ENCODE measurements at places on chromosomes 16 and 17.

DNA sequence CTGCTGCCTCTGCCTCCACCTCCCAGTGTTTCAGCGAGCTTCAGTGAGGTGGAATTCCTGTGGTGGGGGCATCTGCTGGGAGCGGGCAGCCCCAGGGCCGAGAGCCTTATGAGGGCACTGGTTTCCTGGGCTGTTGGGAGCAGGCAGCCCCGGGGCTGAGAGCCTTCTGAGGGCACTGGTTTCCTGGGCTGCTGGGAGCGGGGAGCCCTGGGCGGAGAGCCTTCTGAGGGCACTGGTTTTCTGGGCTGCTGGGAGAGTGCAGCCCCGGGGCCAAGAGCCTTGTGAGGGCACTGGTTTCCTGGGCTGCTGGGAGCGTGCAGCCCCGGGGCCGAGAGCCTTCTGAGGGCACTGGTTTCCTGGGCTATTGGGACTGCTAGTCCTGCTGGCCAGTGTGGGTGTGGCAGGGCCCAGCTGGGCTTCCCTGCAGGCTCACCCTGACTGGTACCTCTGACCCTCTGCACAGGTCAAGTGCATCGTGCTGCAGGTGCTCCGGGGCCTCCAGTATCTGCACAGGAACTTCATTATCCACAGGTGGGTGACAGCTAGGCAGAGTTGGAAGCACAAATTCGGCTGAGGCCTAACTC is 5.6 kb downstream of the CDK10 start:
- DNase-seq, result no peak

DNA sequence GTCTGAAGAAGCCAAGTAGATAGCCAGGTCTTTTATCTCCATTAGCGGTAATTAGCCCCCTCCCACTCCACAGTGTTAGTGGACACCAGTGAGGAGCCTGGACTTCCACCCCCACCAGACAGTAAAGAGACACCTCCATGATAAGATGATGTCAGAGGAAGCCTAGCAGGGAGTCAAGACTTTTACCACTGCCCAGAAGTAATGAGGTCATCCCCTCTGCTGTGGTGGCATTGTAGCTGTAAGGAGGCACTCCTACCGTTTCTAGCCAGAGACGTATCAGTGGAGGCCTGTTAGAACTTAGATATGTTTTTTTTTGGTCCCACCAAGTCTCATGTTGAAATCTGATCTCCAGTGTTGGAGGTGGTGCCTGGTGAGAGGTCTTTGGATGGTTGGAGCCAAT is 38.1 kb downstream of the PIK3R5 start:
- DNase-seq, result no peak

DNA sequence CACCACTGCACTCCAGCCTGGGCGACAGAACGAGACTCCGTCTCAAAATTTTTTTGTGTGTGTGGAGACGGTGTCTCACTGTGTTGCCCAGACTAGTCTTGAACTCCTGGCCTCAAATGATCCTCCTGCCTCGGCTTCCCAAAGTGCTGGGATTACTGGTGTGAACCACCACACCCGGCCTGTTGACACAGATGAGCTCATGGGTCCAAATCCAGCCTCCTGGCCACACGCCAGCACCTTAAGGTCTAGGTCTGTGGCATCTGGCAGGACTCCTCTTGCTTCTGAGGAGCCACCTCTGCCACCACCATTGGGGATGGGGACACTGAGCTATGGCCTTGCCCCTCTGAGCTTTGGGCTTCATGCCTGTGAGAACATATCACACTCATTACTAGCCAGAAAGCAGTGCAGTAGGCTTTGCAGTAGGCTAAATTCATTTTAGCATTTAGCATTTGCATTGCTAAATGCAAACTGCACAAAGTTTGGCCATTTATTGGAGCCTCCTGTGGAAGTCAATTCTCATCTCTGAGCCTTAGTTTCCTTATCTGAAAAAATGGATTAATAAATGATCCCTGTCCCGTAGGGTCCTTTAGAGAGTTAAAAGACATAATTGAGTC is 5.5 kb upstream of the CDIPT start:
- no peak for DNase-seq

GRCh38 chr17:67490471-67490870 is 113.4 kb downstream of the PITPNC1 start:
- DNase-seq, result no peak

DNA sequence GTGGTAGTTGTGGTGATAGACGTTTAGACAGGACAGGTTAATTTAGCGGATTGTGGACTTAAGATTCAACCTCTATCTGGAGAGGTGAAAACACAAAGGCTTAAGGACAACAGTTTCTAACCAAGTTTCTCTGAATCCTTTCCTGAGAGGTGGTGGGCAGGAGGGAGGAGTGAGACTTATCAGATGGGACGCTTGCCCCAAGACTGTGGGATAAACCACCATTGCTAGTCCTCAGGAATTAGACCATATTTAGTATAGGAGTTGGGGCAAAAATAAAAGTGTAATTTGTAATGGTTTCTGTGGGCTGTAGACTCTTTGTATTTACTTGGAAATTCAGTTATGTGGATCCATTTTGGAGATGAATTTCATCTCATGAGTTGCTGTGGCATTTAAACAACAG is 6.6 kb downstream of the PDP2 start:
- DNase-seq, result no peak

DNA sequence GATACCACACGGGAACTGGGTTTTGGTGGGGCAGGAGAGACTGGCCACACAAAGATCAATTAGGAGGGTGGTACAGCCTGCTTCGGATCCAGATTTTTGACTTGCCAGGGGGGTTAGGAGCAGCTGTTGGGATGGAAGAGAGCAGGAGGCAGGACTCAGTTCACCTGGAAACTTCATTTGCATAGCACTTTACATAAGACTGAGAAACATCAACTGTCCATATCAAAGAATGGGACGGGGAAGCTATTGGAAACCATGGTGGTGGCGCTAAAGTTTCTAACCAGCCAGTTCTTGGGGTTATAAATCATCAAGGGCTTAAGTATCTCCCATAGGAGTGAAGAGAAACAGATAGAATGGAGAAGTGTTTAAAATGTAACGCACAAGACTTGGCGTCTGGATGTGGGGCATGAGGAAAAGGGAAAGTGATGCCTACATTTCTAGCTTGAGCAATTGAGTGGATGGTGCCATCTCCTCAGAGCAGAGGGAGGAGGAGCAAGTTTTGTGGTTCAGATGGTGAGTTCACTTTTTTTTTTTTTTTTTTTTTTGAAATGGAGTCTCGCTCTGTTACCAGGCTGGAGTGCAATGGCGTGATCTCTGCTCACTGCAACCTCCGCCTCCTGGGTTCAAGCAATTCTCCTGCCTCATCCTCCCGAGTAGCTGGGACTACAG is 6.4 kb upstream of the SRCAP start:
- no peak for DNase-seq

DNA sequence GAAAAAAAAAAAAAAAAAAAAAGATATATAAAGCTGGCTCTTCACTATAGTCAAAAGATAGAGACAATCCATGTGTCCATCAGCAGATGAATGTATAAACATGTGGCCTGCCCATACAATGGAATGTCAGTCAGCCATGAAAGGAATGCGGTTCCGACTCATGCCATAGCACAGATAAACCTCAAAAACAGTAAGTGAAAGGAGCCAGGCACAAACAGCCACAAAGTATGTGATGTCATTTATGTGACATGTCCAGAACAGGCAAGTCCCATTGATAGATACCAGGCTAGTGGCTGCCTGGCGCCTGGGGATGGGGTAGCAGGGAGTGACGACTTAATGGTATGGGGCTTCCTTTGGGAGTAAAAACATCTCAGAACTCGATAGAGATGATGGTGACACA is 155.7 kb downstream of the CMIP start:
- no peak for DNase-seq

GRCh38 chr17:64472564-64472963 is 23.6 kb downstream of the MILR1 start:
- DNase-seq, result no peak

DNA sequence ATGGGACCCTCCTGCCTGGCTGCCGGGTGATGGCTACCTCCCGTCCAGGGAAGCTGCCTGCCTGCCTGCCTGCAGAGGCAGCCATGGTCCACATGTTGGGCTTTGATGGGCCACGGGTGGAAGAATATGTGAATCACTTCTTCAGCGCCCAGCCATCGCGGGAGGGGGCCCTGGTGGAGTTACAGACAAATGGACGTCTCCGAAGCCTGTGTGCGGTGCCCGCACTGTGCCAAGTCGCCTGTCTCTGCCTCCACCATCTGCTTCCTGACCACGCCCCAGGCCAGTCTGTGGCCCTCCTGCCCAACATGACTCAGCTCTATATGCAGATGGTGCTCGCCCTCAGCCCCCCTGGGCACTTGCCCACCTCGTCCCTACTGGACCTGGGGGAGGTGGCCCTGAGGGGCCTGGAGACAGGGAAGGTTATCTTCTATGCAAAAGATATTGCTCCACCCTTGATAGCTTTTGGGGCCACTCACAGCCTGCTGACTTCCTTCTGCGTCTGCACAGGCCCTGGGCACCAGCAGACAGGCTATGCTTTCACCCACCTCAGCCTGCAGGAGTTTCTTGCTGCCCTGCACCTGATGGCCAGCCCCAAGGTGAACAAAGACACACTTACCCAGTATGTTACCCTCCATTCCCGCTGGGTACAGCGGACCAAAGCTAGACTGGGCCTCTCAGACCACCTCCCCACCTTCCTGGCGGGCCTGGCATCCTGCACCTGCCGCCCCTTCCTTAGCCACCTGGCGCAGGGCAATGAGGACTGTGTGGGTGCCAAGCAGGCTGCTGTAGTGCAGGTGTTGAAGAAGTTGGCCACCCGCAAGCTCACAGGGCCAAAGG is 36.8 kb downstream of the NLRC5 start:
- DNase-seq, result no peak

- DNase-seq, result no peak
These were observed 26.2 kb upstream of the RCVRN start for GRCh38 chr17:9931144-9931741.

GRCh38 chr17:39166437-39167335 is 725 bp upstream of the ARL5C start:
- DNase-seq, result no peak

DNA sequence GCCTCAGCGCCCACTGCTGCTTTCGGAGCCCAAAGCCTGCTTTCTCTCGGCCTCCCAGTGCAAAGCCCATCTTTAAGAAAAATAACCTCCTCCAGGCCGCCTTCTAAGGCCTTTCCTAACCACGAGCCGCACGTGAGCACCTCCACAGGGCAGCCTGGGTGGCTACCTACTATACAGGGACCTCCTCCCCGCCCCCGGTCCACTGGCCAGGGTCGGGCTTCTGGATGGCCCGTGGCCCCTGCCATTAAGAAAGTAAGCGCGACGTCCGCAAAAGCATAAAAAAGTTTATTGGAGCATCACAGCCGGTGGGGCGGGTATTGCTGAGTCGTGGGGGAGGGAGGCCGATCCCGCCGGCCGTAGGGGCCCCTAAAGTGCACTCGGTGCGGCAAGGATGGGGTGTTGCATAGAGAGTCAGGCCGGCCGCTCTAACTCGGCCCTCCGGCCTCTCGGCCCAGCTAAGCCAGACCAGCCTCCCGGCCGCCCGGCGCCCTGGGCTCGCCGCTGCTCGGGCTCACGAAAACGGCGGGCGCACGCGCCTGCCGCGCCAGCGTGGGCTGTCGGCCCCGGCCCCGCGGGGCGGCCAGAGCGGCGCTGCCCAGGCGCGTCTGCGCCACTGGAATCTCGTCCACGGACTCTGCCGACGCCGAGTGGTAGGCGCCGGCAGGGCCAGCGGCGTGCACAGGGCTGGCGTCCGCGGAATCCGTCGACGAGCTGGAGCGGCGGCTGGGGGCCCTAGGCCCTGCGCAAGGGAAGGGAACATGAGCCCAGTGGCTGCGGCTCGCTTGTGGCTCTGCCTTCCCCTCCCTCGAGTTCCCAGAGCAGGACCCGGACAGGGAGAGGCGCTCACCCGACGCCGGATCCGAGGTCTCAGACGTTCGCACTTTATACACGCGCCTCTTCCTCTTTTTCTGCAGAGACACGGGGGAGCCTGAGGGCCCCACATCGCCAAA is 1.1 kb upstream of the TPPP3 start:
- no peak for DNase-seq

DNA sequence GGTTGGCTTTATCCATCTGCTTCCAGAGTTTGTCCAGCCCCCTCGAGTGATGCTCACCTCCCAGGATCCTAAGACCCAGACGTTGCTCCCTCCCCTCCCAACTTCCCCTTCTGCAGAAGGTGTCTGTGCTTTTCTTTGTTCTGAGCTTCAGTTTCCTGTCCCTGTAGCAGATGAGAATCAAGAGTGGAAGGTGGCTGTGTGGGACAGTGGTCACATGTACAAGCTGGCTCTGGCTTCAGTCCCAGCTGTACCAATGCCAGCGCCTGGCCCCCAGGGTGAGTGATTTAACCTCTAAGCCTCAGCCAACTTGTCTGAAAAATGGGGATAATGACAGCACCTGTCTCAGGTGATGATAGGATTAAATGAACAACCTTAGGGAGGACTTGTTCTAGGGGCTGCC is 7.7 kb downstream of the PRR15L start:
- no peak for DNase-seq

DNA sequence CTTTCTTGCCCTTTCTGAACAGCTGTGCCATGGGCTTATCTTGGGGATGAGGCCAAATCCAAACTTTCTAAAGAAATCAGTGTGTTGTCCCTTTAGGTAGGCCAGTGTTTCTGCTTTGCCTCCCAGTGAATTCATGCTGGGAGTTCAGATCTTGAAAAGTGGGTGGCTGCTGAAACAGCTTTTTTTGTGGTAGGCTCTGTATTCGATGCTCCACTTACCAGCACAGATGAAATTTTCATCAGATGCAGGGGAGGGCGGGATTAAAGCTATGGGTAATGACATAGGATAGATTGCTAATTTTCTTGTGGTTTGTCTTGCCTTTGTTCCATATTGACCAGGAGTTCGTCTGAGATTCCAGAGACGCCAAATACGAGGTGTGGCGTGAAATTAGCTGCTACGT is 2.8 kb downstream of the SOCS7 start:
- no peak for DNase-seq

- DNase-seq, result no peak
These were observed 9.5 kb downstream of the KCNJ16 start for GRCh38 chr17:70084476-70084875.

DNA sequence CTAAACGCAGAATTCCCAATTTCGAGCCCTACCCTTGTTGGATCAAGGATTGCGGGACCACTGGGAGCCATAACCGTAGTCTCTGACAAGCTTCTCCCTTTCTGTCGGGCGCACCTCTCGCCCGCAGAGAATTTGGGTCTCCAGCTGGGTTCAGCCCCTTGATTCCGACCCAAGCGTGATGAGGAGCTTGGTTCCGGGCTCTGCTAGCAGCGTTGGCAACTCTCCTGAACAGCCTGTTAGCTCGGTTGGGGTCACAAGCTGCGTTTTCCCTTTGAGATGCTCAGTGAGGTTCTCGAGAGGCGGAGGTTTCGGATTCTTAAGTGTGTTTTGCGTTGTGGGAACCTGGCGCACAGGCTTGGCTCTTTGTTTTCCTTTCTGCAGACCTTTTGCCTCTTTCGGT is 655 bp downstream of the ATXN1L start:
- DNase-seq, result no peak

Measured in large intestine (tissue), 12 donors.